Naive thymus-derived CD4-positive, alpha-beta T cell (primary cell): ENCODE measurements at places on chromosomes 11 and 22. TPM values are rescaled to one million over a fixed set of nuclear protein-coding genes. Genes with fewer than 3 reads are reported as not detected.

OR4C5 gene
- not detected for polyA plus RNA-seq

GRCh38 chr11:86014221-86014620 is 54.7 kb downstream of the PICALM start:
- DNase-seq: no peak
- no peaks in the 10 kb centered on the region for H3K4me1 ChIP-seq
- peaks cover 5% of the 10 kb centered on the region for H3K36me3 ChIP-seq
- H3K4me3 ChIP-seq: no peak overlapping the region
- H3K27me3 ChIP-seq: no peaks in the 10 kb centered on the region
- H3K27ac ChIP-seq: no peak overlapping the region

DNA sequence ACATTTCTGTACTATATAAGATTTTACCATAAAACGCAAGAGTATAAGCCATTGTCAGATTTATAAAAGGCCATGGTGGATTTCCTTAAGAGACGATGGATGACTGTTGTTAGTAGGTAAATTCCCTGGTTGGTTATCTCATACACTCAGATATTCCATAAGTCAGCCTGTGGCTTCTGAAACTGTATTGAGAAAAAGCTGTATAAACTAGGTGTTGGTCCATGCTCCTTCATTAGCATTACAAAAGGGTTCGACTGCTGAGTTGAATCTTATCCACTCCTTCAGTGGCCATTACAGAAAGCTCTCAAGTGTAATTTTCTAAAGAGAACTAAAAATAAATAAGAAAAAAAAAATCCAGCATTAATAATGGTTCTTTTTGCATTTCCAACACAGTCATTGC is 5.3 kb downstream of the GRAP2 start:
- peaks cover 40% of the 10 kb centered on the region for H3K4me1 ChIP-seq
- no peak for DNase-seq
- peak overlapping the region; percentile 83 for H3K27ac ChIP-seq

- H3K27me3 ChIP-seq: no peaks in the 10 kb centered on the region
- H3K36me3 ChIP-seq: no peaks in the 10 kb centered on the region
- no peak overlapping the region for H3K27ac ChIP-seq
- no peak for DNase-seq
- H3K4me3 ChIP-seq: peak overlapping the region; percentile 29
- H3K4me1 ChIP-seq: no peaks in the 10 kb centered on the region
Measured at GRCh38 chr11:88508418-88508758, 170.9 kb upstream of the CTSC start.

GRCh38 chr11:35358391-35358790 is 61.0 kb downstream of the SLC1A2 start:
- no peak overlapping the region for H3K27ac ChIP-seq
- H3K4me1 ChIP-seq: no peaks in the 10 kb centered on the region
- H3K36me3 ChIP-seq: no peaks in the 10 kb centered on the region
- H3K4me3 ChIP-seq: no peak overlapping the region
- peaks cover 6% of the 10 kb centered on the region for H3K27me3 ChIP-seq

DNA sequence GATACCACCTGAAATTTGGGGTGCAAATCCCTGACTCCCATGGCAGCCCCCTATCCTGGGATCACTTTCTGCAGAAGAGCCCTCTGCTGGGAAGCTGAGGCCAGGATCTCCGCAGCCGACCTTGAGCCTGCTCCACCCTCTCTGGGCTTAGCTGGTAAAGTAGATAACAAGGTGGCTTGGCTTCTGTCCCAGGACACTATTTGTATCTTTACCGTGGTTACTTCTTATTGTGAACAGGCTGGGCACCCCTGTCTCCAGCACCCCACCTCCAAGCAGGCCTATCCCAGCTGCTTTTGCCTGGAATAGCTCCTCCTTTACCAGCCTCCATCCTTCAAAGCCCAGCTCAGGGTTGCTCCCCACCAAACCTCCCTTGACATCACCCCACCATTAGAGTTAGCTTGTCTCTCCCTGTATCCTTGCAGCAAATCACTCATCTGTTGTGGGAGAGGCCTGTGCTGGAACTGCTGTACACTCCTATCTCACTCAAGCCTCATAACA is 35.2 kb upstream of the P2RY2 start:
- H3K27ac ChIP-seq: no peak overlapping the region
- no peak for DNase-seq
- H3K4me3 ChIP-seq: no peak overlapping the region

DNA sequence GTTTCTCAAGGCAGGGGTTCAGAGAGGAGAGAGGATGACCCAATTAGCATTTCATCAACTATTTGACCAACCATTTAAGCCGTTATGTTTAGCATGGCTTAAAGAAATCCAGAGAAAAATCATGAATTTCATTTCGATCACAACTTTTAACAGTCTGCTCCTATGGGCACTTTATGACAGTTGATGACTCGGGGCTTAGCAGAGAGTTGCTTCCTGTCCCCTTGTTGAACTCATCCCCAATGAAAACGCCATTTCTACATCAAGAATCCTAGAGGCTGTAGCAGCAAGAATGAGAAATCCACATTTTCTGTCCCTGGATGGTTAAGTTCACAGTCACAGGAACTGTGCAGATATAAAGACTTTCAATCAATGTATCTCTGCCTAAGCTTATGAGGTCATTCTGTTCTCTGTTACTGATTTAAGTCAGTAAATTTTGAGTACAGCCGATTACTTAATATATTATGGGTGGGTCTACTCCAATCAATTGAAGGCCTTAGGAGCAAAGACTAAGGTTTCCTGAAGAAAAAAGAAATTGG is 81.1 kb downstream of the BDNF start:
- no peaks in the 10 kb centered on the region for H3K4me1 ChIP-seq
- DNase-seq: no peak
- H3K36me3 ChIP-seq: no peaks in the 10 kb centered on the region
- H3K27ac ChIP-seq: no peak overlapping the region

APLNR gene
- not detected for polyA plus RNA-seq

FXYD6 gene
- polyA plus RNA-seq: not detected

DNA sequence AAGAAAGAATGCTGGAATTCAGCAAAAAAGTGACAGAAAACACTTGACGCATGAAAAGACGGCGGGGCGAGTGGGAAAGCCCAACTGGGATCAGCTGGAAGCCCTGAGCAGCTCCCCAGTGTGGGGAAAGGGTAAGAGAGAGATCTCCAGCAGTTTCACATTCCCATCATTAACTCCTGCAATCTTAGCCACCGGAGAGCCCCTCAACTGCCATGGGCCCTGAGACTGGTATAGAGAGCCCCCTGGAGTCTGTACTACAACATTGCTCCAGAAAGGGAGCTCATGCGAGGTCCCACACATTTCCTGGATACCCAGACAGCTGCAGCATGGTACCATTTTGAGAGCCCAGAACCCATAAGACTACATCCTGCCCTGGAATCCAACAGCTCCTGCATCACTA is 31.1 kb downstream of the MRGPRX4 start:
- H3K27ac ChIP-seq: no peak overlapping the region
- H3K4me1 ChIP-seq: no peaks in the 10 kb centered on the region
- no peaks in the 10 kb centered on the region for H3K36me3 ChIP-seq
- DNase-seq: no peak

- H3K4me3 ChIP-seq: no peak overlapping the region
- H3K4me1 ChIP-seq: no peaks in the 10 kb centered on the region
- H3K27ac ChIP-seq: no peak overlapping the region
- no peaks in the 10 kb centered on the region for H3K36me3 ChIP-seq
- no peaks in the 10 kb centered on the region for H3K27me3 ChIP-seq
Measured at GRCh38 chr11:27558401-27558800, 51.8 kb upstream of the LIN7C start.

DNA sequence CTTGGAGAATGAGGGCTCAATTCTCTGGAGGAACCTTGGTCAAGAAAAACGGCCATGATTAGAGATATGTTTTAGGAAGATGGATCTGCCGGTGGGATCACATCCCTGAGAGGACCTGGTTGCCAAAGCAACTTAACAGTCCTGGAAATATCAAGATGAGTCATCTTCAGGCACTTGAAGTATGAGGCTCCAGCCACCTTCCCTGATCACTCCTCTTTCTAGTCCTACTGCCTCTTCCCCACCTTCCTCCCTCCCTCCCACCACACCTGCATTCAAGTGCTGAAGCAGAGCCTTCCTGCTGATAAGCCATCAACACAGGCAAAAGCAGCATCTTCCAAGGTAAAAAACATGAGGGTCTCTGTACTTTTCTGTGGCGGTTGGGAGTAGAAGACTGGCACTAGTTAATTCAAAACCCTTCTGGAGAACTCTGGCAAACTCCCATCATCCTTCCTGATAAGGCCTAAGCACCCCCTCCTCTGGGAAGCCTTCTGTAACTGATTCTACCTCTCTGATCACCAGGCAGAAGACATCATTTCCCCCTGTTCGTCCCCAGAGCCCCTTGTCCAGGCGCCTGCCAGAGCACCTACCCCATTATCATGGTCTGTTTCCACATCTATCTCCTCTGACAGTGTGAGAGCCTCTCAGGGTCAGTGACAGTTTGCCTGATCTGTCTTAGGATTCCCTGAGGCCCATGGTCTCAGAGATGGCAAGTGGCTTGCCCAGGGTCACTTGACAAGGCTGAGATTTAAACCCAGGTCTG is 79.8 kb downstream of the CLPB start:
- H3K27me3 ChIP-seq: no peaks in the 10 kb centered on the region
- DNase-seq: no peak
- H3K27ac ChIP-seq: no peak overlapping the region

PTPRCAP gene
- polyA plus RNA-seq: 670 TPM
